CD4-positive, alpha-beta T cell treated with Interleukin-6 at 100 ng/mL for 8 hours (primary cell): ENCODE measurements at places on chromosomes 13 and 19.

DNA sequence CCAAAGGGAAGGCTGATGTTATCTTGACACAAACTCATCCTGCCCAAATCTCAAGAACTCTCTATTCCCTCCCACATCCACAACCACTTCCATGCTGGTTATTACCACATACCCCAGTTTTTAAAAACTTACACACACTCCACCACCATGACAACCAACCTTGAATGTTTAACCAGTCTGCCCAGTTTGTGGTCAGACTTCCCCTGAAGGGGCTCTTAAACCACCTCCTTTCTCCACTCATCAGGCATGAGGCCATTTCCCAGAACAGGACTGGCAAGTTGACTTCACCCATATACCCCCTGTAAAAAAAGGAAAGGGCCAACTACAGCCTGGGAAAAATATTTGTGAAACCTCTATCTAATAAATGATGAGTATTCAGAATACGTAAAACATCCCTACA, 12.4 kb upstream of the ZSCAN4 start:
- no peak for DNase-seq

DNA sequence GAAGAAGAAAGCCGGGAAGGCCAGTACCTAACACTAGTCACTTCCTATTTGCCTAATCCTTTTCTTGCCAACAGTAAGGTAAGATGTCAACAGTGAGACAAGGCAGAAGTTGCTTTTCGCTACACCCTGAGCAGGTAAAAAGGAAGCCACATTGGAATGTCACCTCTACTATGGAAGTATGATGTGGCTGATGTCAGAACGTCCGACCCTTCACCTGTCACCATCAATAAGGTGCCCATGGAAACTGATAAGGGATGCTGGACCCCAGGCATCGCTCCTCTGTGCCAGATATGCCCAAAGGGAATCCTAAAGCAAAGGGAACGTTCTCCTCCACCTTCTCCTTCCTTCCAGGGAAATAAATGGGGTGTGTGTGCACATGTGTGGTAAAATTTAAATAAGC, 34.3 kb downstream of the COL4A1 start:
- DNase-seq = no peak

GRCh38 chr13:30963791-30964190, 31.3 kb downstream of the TEX26 start:
- DNase-seq = no peak

- DNase-seq = no peak
Observed at GRCh38 chr13:41533266-41534052, 76.1 kb downstream of the RGCC start.

DNA sequence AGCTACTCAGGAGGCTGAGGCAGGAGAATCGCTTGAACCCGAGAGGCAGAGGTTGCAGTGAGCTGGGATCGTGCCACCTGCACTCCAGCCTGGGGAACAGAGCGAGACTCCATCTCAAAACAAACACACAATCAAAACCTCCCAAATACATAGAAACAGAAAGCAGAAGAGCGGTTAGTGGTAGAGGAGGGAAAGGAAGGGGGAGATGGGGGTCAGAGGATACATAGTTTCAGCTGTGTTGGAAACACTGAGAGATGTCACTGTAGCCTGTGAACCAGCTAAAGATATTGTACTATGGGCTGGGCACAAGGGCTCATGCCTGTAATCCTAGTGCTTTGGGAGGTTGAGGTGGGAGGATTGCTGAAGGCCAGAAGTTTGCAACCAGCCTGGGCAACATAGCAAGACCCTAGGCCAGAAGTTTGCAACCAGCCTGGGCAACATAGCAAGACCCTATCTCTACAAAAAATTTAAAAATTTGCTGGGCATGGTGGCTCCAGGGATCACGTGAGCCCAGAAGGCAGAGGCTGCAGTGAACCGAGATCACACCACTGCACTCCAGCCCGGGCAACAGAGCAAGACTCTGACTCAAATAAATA, 49.9 kb downstream of the GNG7 start:
- no peak for DNase-seq

DNA sequence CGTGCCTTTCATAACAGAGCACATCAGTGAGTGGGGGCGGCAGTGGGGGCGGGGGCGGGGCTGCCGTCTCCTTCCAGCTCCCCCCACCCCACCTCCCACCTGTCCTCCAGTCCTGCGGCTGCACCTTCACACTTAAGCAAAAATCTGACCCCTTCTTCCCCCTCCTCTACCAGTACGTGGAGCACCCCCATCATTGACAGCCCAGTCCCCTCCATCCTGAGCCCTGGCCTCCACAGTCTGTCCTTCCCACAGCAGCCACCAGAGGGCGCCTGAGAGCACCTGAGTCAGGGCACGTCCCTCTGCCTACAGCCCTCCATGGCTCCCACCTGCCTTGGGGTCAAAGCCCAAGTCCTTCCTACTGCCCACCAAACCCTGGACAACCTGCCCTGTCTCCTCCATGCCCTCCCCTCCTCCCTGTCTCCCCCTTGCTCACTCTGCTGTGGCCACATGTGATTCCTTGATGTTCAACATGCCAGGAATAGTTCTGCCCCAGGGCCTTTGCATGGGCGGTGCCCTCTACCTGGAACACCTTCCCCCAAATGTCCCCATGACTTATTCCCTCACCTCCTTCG, 4.0 kb downstream of the EBI3 start:
- DNase-seq = peak; percentile 39

DNA sequence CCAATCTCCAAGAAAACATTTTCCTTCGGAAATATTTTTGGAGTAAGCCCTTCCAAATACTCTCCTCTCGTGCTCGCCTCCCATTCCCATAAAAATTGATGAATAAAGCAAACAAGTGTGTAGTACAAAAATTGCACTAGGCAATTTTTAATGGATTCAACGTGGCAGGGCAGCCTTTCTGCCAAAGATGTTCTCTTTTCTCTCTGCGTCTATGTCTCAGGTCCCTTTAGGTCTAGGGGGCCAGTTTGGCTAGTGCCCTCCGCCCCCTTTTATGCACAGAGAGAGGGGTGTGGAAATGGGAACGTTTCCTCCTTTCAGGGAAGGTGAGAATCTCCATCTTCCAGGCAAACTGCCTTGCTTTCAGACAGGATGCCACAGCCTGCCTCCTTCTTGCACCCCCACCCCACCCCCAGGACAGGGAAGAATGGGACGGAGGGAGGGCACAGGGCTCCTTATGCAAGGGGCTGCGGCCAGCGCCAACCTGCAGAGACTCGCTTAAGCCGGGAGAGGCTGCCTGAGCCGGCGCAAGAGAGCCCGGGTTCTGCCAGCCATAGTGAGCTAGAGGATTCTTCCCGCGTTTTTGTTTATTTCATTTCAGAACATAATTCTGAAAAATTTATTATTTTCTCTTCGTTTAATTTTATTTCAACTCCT, 2.7 kb upstream of the ZIC2 start:
- DNase-seq = no peak

DNA sequence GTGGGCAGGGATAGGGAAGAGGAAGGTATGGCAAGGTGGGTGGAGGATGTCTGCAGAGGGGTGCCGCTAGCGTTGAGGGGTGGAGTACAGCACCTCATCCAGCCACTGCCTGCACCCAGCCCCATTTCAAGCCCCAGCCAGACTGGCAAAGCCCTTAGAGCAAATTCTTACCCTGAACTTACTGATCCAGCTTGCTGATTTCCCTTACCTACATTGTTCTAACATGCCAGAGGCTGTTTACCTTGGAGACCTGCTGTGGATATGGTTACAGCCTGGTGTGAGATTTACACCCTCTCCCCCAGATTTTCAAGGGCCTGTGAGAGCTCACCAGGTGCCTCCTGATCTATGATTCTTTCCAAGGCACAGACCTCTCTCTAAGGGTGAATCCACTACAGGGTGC, 86.0 kb downstream of the ZNF726 start:
- DNase-seq = no peak

GRCh38 chr19:7069904-7070226, 362 bp downstream of the ZNF557 start:
- DNase-seq = peak; percentile 13

GRCh38 chr19:16608290-16608739, 19.7 kb downstream of the MED26 start:
- no peak for DNase-seq

DNA sequence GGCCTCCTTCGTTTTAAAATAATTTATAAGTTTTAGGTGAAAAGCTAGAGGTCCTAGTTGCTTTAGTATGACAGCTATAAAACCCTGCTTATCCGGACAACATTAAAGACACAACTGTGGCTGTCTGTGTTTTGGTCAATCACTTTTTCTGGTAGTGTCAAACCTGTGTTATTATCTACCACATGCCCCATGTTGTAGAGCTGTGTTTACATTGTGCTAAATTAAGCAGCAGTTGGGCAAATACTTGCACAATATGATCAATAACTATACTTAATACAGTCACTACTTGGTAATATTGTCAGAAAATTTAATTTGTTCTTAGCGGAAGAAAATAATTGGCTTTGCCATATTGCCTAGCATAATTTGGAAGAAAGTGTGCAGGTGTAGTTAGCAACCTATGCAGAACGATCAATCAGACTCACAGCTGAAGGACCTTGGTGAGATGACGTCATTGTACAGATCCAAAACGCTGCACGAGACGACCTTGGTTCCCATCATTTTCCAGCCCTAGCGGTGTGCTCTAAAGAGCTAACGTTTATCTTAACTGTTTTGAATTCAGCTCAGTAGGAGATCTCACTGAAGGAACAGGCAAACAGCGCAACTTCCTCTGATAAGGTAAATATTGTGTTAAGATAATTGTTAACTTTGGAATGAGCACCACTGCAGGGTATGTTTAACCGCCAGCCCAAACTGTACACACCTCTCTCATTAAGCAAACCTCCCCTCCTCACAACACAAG, 476.6 kb downstream of the IRS2 start:
- no peak for DNase-seq

DNA sequence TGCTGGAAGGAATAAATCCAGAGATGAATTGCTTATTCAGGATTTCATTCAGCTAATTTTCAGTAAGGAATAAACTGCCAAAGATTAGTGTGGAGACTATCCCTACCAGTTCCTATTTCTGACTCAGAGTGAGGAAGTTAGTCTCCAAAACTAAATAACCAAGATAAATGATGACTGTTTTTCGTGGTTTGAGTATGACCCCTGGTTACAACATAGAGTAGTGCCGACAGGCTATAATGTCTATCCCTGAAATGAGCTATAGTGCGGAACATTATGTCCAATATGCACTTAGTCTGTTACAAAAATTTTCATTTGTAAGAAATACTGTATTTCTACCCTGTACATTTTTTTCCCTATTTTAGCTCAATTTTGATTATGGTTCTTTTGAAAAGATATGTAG, 51.4 kb downstream of the NBEA start:
- no peak for DNase-seq

GRCh38 chr19:41955521-41955920, 3.6 kb downstream of the RABAC1 start:
- no peak for DNase-seq

- DNase-seq = no peak
Observed at GRCh38 chr19:1611353-1611752, 6.1 kb upstream of the UQCR11 start.

DNA sequence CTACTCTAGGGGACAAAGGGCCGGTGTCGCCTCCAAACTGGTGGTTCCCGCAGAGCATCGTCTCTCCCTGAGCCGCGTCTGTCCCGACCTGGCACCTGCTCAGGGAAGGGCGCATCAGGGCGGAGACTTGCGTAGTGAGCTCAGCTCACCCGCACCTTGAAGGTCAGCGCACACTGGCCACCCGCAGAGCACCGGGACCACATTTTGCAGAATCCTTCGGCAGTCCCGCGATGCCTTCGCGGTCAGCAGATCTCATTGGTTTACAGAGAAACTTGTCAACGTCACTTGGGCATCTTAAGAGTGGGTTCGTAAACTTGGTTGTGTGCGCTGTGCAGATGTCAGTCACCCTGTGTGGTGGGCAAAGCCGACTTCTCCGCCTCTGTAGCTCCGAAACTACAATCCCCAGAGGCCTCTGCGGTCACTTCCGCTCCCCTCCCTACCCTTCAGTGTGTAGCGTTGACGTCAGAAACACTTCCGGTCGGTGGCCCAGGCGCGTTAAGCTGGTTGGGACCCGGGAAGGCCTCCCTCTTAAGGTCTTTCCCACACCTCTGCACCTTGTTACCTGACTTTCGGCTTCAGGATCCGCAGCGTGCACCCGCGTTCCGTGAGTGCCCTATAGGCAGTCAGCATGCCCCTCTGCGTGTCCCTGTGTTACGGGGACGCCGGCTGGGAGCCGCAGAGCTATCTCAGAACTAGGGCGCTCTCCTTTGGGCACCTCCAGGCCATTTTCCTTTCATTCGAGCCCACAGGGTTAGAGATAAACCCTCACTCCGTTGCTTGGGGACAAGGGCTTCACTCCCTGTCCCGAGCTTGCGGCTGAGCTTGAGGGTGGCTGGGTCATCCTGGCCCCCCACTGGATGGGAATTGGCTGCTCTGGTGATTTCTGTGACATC, 36.5 kb upstream of the ZNF527 start:
- peak; percentile 88 for DNase-seq

DNA sequence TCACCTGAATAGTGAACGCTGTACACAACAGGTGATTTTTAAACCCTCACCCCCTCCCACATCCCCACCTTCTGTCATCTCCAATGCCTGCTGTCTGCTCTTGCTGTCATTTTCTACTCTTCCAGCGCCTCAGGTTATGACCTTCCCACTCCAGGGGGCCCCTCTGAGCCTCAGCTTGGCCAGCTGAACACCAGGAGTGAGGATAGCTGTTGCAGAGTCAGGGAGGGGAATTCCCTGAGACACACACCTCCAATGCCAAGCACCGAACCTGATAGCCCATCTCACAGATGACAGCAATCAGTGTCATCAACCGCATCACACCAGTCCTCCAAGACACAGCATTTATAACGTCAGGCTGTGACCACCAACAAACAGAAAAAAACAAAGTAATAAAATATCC, 193.5 kb downstream of the ZNF536 start:
- no peak for DNase-seq

DNA sequence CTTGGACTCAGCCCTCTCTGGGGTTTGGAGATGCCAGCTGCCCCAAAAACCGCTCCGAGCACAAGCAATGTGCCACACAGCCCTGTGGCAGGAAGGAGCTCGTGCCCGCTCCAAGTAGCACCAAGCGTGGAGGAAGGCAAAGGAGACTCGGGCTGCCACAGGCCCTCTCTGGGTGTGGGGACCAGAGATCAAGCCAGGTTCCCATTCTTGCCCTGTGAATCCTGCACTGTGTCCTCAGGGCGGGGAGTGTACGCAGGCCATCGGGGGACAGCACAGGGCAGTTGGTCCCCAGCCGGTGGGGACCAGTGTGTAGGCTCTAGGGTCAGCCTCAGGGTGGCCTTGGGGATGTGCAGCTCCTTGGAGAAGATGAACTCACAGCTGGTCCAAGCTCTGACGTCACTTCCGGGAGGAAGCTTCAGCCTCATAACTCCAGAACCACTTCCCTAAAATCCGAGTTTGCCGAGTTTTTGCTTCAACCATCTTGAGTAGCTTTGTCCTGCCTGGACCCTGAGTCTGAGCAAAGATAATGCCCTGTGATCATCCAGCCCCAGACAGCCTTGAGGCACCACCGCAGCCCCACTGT, 9.3 kb upstream of the CPAMD8 start:
- DNase-seq = no peak
